GM12892 (cell line): ENCODE measurements at places on chromosomes 4 and X.

DNA sequence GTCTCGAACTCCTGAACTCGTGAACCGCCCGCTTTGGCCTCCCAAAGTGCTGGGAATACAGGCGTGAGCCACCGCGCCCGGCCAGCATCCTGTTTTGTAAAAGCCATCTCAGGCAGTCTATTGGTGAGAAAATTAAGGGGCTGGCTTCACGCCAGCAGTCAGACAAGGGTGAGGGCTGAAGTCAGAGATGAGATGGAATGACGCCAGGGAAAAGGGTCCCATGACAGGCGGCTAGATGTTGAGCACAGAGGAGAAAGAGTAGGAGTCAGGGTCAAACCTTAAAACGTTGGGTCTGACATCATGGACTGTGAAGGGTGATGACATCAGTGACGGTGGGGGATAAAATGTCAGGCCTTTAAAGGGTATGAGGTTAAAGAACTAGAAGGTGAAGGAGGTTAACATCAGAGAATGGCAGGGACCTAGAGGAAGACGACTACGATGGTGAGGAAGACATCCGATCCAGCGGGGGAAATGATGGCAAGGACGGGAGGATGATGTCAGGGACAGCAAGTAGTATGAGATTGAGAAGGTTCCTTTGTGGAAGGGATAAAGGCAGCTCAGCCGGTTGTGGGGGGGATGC is 504 bp upstream of the RBM3 start:
- no peak for DNase-seq

DNA sequence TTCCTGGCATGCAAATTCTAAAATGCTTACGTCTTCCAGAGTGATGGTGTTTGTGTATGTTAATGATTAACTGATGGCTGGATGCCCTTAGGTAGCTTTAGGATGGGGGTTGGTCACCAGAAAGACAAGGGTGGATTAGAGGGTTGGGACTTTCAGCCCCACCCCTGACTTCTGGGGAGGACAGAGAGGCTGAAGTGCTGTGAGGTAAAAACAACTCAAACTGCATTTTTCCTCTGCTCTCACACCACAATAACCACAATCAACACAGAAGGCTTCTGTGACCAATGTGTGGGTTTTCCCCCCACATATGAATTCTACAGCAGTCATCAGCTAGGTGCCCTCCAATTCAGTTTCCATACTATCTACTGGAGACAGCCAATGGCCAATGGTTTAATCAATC is 18.7 kb upstream of the DDIT4L start:
- no peak for DNase-seq

GRCh38 chrX:151416579-151416978 is 19.6 kb downstream of the VMA21 start:
- no peak for DNase-seq

DNA sequence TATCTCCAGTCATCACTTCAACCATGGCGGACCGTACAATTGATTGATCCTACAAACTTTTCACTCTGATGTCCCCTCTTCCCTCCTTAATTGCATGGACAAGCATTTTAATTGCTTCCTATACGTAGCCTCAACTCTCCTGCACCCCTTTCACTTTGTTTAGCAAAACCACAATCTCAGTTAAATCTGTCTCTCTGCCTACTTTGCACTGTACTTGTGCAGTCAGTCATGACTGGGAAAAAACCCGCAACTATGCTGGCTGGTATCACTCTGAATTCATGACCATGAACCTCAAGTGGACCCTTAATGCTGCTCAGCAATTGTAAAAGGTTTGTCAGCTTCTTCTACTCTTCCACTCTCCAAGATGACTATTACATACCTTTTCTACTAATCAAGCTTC is 51.7 kb upstream of the AFF2 start:
- no peak for DNase-seq

- no peak for DNase-seq
These were observed 184.7 kb upstream of the NDP start for GRCh38 chrX:44157858-44158257.

DNA sequence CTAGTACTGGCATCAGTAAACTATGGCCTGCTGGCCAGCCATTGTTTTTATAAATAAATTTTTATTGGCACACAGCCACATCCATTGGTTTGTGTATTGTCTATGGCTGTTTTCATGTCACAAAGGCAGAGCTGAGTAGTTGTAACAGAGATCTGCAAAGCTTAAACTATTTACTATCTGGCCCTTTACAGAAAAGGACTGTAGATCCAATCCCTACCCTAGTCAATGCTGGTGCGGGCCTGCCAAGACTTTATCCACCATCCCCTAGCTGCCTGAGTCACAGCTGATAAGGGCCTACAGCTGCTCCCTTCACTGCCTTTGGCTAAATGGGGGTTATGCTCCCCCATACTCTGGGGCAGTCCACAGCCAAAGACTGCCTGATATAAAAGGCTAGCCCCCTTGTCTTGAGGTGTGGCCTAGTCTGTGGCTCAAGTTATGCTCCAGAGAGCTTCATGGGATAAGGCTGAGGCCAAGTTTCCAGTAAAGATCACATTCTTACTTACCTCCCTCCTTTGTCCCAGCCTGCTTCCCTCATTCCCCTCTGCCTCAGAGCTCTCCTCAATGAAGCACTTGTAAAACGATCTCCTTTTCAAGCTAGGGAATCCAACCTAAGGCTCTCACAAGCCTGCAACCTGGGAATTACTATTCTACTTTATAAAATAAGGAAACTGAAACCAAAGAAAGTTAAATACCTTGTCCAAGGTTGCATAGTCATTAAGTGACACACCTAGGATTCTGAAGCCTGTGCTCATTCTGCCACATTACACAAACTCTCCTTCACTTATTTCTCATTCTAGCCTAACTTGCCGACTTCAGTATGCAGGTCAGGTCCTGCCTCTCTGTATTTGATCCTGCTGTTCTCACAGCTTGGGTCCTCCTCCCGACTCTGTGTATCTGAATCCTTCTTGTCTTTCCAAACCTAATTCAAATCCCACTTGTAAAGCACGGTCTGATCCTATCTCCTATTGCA is 20.7 kb downstream of the ACE2 start:
- DNase-seq = no peak

- no peak for DNase-seq
These were observed 65.2 kb upstream of the SLC7A11 start for GRCh38 chr4:138307319-138307718.

- no peak for DNase-seq
These were observed 5.3 kb upstream of the TRMT2B start for GRCh38 chrX:101057093-101057714.

DNA sequence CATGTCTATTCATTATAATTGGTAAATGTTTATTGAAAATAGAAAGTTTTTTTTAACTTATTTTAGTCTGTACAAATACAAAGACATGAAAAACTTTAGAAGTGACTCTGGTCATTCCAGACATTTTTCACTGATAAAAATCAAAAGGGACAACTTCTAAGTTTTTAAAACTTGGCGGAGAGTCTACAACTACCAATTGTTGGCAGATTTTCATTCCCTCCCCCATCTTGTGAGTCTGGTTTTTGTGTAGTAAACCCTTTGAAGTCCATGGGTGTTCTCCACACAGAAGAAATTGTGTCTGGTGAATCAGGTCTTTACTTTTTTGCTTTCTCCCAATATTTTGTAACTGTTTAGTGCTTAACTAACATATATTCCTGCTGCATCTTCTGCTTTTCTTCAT is 336.5 kb downstream of the PDGFC start:
- DNase-seq = no peak

GRCh38 chr4:102678695-102679335 is 82.0 kb downstream of the MANBA start:
- no peak for DNase-seq

DNA sequence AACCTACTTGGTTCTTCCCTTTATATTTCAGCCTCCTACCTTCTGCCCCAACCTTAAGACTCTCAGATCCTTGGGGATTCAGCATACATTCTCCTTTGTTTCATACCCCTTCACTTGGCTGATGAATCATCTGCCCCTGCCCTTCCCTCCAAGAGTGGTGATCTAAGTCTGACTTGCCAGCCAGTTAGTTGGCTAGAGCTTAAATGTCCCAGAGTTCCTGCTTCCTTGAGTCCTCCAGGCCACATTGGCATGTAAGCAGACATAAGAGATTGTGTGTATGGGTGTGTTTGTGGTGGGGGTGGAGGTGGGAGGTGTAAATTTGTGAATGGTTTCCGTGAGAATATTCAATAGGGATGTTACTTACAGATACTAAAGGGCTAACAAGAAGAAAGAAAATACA is 3.7 kb upstream of the TEX13D start:
- DNase-seq = no peak

- no peak for DNase-seq
These were observed 3.4 kb downstream of the GLUD2 start for GRCh38 chrX:121050781-121051180.

- no peak for DNase-seq
These were observed 77.4 kb downstream of the WDR19 start for GRCh38 chr4:39259571-39260330.

- no peak for DNase-seq
These were observed 37.9 kb upstream of the FSTL5 start for GRCh38 chr4:162201673-162202072.

DNA sequence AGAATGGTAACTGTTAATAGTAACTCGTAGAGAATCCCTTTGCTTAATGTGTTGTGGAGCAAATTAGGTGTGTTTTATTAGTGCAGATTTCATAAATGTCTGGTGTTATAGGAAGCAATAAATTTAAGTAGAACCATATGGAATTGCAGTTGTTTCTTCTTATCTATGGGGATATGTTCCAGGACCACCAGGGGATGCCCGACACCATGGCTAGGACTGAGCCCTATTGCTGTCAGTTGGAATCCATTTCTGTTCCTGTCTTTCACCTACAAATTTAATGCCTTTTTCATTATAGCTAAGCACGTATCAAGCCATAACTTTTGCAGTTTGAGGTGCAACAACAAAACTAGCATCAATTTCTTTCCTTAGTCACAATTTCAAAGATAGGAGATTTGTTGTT is 72.5 kb downstream of the DDIT4L start:
- DNase-seq = no peak

GRCh38 chr4:80452768-80453167 is 117.2 kb downstream of the CFAP299 start:
- DNase-seq = no peak
